ENCODE measurements at places on chromosomes 16 and 17.

DNA sequence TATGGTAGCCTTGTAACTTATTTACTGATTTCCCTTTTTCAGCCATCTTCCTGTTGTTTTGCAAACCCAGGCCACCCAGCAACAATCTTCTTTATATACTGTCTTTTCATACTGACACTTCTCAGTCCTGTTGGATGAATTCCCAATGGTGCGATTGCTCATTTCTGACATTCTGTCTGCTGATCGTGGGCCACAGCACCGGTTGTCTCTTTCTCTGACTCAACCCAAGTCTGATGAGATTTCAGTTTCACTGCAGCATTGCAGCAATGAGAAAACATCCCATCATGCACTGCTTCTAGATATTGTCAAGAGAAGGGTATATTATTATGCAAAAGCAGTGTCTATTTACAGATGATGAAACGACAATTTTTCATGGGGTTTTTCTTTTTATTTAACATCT, 349.2 kb upstream of the HSBP1 start:
- no peak for DNase-seq

DNA sequence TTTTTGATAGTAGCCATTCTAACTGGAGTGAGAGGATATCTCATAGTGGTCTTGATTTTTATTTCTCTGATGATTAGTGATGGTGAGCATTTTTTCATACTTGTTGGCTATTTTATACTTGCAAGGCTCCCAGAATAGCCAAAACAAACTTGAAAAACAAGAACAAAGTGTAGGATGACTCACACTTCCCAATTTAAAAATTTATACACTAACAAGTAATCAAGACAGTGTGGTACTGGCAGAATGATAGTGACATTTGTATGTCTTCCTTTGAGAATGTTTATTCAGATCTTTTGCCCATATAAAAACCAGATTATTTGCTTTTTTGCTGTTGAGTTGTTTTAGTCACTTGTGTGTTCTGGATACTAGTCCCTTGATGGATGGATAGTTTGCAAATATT, 17.8 kb downstream of the SPECC1 start:
- DNase-seq: no peak

DNA sequence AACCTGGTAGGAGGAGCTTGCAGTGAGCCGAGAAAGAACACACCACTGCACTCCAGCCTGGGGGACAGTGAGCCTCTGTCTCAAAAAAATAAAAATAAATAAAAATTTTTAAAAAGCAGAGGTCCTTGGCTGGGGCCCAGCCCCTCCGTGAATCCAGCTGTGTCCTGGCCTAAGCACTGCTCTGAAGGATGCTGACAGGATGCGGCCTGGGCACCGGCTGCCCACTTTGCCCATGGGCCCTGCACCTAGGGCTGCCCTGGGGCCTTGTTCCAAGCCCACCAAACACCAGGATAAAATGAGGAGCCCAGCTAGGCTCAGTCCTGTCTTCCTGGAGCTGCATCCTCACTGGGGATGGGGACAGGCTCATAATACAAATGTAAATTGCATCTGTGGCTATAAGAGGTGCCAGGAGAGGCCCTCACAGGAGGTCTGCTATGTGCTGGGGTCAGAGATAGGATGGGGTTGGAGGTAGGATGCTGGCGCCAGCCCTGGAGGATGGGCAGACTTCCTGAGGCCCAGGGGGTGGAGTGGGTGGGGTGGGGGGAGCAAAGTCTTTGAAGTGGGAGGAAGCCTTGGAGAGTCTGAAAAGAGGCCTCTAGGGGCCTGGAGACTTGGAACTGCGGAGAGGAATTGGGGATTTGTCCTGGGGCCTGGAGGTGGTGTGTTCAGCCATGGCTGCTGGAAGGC, 6.2 kb downstream of the C16orf89 start:
- DNase-seq: no peak

DNA sequence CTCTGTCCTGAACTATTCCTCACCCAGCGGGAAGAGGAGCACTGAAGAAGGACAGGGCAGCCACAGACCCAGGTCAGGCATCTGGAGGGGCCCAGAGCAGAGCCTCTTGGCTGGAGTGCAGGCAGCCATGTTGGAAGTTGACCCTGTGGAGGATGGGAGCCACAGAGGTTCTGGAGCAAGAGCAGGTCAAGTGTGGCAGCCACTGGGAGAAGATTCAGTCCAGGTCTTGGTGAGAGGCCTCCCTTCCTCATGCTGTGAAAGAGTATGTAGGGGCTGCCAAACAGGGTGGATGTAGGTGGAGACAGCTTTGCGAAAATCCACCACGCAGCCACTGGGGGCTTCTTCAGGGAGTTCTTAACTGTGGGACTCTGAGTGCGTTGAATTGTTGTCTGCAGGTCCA, 590 bp upstream of the CD79B start:
- DNase-seq: no peak

- no peak for DNase-seq
Measured at GRCh38 chr17:9284884-9285283, 263.6 kb downstream of the NTN1 start.

DNA sequence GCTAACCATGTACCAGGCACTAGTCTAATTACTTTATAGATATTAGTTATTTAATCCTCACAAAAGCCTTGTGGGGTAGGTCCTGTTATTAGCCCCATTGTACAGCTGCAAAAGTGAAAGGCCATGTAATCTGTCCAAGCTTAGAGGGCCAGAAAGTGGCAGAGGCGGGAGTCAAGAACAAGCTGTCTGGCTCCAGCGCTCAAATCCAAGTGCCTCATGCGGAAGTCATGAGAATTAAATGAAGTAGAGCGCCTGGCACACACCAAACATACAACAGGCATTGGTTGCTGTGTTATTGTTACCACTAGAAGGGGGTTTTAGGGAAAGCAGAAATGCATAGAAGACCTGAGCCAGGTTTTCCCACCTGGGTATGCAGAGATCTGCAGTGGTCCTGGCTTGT, 1.2 kb downstream of the AQP8 start:
- DNase-seq: no peak

- DNase-seq: no peak
Measured at GRCh38 chr17:2948721-2949468, 114.5 kb downstream of the OR1D5 start.

DNA sequence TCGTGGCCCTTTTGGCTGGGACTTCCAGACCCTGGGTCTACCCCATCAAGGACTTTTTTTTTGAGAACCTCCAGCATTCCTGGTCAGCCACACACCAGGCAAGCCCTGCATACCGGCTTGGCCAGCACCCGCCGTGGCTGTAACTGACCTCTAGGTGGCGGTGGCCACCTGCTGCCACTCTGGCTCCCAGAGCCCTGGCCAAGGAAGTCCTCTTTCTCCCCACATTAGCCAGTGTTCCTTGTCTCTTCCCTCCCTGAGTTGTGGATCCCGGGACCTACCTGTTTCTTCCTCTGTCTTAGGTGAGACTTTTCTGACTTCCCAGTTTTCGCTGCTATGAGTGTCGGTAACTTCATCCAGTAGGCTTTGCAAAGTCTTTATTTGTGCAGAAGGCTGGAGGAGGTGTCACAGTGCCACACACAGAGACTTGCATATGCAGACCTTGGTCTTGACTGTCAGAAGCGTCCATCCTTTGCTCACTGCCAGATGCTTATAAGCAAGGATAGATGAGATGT, 348.3 kb downstream of the CPPED1 start:
- DNase-seq: peak; percentile 49

- DNase-seq: no peak
Measured at GRCh38 chr16:30064729-30065101, 845 bp upstream of the ALDOA start.

- DNase-seq: no peak
Measured at GRCh38 chr16:2039274-2040031, 8.2 kb downstream of the NTHL1 start.

DNA sequence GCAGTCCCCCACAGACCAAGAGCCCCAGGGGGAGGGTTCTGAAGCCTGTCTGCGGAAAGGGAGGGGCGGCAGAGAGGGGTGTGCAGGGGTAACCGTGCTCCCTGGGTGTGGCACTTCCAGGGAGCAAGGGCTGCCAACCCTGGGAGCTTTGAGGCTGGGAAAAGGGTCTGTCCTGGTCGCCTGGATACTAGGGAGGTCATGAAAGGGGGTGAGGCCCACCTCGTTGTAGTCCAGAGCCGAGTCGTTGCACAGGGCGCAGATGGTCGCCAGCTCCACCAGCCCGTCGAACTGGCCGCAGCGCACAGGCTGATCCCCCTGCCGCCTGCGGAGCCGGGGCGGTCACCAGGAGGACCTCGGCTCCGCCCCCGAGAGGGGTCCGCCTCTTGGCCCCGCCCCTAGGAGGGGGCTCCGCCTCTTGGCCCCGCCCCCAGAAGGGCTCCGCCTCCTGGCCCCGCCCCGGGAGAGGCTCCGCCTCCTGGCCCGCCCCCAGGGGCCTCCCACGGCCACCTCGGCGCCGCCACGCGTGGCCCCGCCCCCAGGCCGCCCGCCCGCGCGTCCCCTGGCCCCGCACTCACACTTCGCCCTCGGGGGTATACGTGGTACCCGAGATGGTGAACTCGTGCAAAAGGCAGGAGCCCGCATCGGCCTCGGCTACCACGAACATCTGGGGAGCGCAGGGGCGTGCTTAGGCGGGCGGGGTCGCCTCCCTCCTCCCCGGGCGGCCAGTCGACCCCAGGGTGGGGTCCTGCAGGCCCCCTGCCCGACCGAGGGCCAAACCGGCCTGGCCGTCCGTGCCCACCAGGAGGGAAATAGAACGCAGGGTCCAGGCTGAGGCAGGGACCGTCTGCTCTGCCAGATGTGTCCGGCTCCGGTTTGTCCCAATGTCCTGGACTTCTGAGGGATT, 19.5 kb downstream of the ATP2A3 start:
- DNase-seq: peak; percentile 40

GRCh38 chr17:63698381-63698885, 1.5 kb downstream of the LIMD2 start:
- DNase-seq: peak; percentile 46

DNA sequence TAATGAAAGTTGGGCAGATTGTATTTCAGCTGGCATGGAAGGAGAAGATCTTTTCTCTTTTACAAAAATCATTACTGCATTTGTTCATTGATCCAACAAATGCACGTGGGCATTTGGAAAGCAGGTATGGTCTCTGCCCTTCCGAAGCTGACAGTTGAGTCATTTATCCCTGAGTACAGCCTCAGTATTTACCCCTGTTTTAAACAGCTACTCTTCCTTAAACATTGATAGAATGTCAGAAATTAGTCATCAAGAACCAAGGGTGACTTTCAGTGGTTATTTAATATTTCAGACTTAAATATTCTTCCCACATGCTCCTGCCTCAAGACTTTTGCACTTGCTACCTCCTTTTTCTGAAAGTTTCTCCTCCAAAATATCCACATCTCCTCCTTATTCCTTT, 226.7 kb upstream of the HSBP1 start:
- DNase-seq: no peak

- no peak for DNase-seq
Measured at GRCh38 chr16:48029768-48030167, 126.0 kb downstream of the ABCC12 start.

DNA sequence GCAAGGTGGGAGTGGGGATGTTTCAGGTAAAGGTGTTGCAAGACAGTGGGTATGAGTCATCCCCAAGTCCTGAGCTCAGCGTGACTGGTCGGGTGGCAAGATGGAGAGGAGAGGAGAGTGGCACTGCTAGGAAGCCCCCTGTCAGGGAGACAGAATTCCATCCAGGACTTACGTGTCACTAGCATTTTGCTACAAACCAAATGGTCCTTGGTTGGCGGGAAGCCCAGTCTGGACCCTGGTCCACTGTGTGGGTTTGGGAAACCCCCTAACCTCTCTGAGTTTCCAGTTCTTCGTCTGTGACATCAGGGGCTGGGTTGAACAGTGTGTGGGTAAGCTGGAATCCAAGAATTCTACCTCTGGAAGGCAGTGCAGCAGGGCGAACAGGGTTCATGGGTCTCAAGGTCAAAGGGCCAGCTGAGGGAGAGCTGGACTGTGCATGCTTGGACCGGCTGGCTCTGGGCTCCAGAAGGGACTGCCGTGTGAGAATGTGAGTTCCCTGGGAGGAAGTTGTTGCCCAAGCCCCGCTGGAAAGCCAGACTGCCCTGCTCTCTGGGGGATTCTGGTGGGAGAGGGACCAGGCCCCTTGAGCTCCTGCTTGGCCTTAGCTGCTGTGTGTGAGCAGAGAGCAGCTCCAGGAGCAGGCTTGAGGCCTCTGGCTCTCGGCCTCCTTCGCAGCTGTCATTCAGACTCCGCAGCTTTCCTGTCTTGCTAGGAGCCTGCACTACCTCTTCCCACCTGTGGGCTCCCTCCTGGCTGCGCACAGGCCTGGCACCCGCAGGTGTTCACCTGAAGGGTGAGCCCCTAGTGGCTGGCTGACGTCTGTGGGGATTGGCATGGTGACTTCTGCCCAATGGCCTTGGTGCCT, 84.6 kb downstream of the NT5M start:
- no peak for DNase-seq

DNA sequence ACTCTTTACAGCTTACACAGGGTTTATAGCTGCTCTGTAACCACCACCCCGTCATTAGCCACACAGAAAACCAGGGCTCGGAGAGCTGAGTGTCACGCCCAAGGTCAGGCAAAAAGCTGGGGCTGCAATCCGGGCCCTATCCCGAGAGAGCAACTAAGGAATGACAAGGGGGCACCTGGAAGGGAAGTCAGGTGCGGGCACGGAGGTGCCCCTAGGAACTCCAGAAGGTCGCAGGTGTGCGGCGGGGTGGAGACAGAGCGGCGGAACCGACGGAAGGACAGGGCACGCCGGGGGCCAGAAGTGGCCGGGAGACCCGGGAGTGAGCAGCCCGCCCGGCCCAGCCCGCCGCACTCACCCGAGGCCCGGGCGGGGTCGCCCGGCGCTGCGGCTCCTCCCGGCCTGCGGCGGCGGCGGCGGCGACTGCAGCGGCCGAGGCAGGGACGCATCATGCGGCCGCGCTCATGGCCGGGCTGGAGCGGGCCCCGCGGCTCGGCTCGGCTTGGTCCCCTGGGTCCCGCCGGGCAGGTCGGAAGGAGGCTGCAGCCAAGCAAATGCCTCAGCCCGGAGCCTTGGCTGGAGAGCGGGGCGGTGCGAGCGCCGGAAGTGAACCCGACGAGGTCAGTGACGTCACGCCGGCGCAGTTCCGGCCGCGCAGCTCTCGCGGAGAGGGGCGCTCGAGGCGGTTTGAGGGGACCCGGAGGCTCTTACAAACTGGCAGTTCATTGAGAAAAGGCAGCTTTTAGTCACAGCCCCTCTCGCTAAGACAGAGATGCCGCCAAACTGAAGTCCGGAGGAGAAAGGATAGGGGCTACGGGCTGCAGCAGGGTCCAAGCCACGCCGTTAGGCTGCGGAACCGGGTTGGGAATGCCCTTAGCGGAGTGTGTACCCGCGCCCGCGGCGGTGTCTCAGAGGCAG, at the start of gene ZDHHC7:
Gene ZDHHC7, minus strand, starts transcription at position 605 of the 915 bp plus-strand sequence. CDS start 20,917 bp downstream, outside the sequence.
- DNase-seq: peak; percentile 85

All from stimulated activated CD4-positive, alpha-beta T cell treated with anti-CD3 and anti-CD28 coated beads, Interleukin-2, amount 100 ng/mL, for 24 hours (primary cell).